ENCODE measurements at places on chromosomes 13 and 19.

DNA sequence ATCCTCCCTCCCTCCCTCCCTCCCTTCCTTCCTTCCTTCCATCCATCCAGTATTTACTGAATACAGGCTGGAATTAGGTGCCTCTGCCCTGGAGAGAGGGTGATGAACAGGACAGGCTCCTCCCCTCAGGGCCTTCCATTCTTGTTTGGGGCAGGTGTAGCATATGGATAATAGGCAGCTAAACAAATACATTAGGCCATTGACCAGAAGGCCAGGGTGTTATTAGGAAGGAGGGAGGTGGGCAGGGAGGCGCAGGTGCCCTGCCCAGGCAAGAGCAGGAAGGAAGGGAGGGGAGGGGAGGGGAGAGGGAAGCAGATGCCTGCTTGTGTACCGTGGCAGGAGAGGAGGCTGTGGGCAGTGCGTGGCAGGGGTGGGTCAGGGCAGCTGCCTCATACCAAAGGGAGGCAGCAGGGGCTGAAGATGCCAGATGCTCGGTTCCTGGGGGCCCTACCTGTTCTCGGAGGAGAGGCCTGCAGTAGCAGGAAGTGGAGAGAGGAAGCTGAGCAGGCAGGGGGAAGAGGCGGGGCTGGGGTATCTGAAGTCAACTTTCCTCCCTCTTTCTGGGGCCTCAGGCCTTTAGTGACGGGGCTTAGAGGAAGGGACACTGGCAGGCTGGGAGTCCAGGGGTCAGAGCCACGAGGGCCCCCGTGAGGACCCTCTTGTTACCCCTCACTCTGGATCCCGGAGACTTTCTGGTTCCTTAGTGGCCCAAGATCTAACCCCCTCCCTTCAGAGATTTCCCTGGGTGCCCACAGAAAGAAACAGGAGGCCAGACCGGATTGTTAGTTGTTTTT, at the start of gene RINL:
TSS of gene RINL (minus strand) at position 495 of the 794 bp plus-strand sequence. CDS start 1,533 bp downstream, outside the sequence.
- no peak for DNase-seq

GRCh38 chr19:20072936-20073335, 4.9 kb upstream of the ZNF90 start:
- no peak for DNase-seq

- no peak for DNase-seq
These were observed 45.6 kb downstream of the CELF5 start for GRCh38 chr19:3269916-3270671.

- no peak for DNase-seq
These were observed 275.3 kb upstream of the PRR20A start for GRCh38 chr13:56865416-56865815.

GRCh38 chr19:44071824-44072542, at the start of gene ZNF284:
TSS of gene ZNF284 (plus strand) at chr19:44072159. CDS start at chr19:44076390, 4,231 bp downstream.
- DNase-seq = peak; percentile 95

GRCh38 chr13:22717036-22717435, 463.7 kb upstream of the SGCG start:
- DNase-seq = no peak

DNA sequence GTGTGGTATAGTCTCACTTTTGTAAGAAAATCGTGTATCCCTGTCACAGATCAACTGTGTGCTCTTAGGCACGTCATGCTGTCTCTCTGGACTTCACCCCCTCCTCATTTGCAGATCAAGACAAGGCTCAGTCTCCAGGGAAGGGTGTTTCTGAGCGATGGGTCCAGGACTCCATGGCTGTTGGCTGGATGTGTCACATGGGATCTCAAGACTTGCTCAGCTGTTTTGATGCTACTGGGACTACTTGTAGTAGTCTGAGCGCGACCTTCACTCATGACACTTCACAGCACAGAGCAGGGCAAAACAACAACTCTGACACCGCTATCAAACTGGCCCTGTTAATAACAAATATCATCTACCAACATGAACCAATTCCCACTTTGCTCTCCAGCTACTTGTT, 36.2 kb downstream of the SMAD9 start:
- no peak for DNase-seq

DNA sequence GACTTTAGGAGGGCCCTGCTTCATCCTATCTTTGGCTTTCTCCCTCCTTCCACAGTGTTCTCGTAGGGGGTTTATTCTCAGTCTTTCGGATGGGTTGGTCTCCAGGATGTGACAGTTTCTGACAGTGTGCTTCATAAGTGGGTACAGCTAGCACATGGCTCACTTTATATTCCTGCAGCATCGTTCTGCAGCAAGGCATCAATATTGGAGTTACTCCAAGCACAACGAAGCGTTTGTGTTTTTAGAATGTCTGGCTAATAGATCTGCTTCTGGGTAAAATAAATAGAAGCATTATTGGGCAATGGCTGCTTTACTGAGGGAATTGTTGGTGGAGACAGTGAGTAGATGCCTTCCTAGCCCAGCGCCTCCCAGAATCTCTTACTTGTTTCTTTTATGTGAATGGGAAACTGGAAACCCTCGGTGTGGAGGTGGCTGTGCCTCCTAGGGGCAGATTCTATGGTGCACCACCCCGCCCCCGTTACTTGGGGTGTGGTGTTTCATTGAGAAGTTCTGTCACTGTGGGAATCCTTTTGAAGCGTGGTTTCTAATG, 2.0 kb downstream of the FARP1 start:
- no peak for DNase-seq

- no peak for DNase-seq
These were observed 14.2 kb downstream of the ZC3H13 start for GRCh38 chr13:46038296-46038695.

DNA sequence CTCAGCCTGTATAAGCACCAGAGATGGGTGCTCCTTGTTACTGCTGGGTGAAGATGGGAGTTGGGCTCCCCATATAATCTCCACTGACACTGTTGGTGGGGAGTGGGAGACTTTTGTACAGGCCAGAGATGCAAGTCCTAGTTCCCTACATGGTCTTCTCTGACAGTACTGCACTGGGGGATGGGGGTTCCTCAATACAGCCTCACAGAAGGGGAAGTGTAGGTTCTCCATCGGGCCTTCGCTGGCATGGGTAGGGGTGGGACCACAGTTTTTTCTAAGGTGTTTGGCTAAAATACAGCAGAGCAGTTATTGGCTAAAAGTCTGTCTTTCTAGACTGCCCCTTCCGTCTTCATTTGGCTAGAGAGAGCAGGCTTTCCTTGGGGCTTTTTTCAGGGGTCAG, 167.2 kb upstream of the SERP2 start:
- no peak for DNase-seq

Measured in dorsolateral prefrontal cortex (tissue), 122 donors.